ENCODE measurements at places on chromosomes 5 and 9.

GRCh38 chr5:32507738-32508434 is 63.3 kb upstream of the ZFR start:
- no peak for DNase-seq

- DNase-seq: no peak
Observed at GRCh38 chr5:126454535-126454934, 31.3 kb downstream of the GRAMD2B start.

DNA sequence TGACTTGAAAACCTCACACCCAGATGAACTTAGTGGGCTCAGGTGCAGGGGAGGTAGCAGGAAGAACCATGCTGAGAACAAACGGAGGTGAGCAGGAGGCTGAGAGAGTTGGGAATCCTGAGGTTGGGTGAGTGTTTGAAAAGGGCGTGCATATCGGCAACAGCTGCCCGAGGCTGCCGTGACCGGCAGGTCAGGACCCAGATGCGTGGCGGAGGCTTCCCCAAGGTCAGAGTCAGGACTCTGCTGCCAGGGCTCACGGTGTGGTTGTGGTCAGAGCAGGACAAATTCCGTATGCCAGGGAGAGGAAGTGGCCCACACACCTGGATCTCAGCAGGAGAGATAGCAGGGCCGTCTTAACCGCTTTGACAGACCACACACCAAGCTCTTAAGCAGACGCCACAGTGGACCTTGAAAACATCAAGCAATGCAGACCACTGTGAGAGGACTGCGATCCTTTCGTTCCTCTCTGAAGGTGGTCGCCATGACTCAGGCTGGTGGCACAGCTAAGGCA is 43.1 kb downstream of the ADAMTS16 start:
- DNase-seq: no peak

DNA sequence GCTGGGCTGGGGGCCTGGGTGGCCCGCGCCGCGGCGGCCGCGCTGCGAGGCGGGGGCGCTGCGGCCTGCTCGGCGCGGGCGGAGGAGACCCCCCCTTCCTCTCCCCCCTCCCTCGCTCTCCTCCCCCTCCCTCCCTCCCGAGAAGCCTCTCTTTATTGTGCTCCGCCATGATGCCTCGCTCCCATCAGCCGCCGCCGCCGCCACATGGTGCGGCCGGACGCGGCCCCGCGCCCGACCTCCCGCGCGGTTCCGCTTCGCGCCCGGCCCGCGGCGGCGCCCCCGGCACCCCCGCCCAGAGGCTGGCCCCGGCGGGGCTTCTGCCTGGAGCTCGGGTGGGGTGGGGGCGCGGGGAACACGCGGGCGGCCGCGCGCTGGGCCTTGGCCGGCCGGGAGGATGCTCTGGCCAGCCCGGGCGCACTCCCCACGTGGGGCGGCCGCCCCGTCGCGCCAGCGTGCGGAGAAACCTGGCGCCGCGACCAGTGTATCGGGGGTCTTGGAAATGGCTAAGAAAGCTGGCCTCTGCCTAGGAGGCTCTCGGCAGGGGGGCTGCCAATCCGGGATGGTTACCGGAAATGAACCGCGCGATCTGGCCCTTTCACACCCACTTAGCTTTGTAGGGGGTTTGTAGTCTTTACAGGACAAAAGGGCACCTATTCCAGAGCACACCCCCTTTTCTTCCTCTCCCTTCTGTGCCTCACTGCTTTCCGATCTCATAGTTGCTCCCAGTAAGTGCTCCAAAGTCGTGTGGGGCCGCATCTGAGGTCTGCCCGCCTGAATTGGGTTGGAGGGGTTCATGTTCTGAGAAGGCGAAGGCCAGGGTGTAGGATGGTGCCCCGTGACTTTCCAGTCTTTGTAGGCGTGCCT is 1.0 kb downstream of the SET start:
- no peak for DNase-seq

GRCh38 chr9:4750023-4750673 is 9.1 kb upstream of the AK3 start:
- DNase-seq: peak; percentile 57

- DNase-seq: no peak
Observed at GRCh38 chr9:89361816-89362646, 43.7 kb downstream of the SECISBP2 start.

DNA sequence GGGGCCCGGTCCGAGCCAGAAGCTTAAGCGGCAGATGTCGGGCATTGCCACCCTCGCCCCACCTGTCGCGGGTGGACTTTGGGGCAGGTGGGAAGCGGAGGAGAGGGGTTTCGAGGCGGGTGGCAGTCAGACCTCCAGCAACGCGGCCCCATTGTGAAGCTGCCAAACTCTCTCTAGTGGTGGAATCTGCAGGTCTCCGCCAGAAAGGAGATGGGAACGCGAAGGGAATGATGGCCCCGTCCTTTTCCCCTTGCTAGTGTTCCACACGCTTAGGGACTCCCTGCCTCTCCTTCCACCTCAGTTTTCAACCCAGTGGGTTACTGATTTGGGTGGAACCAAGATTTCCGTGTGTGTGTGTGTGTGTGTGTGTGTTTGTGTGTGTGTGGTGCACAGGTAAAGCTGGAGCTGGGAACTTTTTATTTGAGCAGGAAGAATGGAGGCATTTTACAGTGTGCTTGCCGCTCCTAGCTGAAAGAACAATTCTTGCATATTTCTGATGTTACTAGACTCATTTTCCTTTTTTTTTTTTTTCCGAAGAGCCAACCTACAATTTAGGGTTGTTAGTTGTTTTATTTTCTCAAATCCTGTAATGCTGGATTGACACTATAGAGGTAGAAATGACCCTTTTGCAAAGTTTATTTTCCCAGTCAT is 1.3 kb downstream of the MACIR start:
- DNase-seq: peak; percentile 41

DNA sequence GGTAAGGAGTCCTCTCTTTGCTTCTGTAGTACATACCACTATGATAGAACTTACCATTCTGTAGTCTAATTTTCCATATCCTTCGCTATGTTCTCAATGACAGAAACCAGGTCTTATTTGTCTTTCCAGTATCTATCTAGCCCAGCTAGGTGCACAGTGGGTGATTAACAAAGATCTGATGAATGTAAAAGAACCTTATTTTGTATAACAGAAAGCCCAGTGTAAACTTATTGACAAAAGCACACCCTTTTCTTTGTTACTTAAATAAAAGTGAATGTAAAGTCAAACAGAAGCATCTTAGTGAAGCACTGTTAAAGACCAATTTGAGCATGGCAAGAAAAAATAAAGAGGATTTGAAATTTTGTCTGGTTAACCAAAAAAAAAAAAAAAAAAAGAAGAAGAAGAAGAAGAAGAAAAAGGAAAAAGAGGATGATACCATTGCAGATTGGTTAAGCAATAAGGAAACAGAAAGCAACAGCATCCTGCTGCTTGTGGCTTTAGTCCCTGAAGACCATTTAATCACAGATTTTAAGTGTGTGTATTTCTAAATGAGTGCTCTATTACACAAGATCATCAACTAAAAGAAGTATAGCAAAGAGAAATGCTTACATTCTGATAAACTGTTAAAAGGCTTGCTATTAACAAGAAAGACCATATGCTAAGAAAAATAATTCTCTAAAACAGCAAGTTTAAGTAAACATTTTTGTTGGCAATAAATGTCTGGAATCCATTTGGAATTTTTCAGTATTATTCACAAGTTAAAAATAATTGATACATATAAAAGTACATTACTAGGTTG is 21.2 kb downstream of the MEGF9 start:
- DNase-seq: no peak

DNA sequence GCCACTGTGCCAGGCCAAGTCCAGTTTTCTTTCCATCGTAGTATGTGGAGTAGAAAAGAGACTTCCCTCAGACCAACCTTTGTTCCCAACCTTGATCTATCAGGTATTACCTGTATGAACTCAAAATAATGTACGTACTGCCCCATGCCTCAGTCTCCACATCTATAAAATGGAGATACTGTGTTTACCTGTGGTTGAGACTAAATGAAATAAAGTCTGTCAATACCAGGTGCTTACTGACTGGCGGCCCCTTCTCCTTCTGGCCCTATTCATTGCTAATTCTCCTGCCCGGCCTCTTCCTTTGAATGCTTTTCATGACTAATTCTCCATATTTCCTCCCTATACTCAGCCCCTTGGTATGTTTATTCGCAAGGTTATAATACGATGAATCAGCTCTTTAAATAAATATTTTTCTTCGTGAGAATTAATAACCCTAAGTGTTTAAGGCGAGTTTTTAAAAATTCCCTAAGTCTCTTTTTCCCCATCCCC is 89.6 kb upstream of the BASP1 start:
- no peak for DNase-seq
